ENCODE measurements at places on chromosomes 1 and 21. TPM values are rescaled to one million over a fixed set of nuclear protein-coding genes. Genes with fewer than 3 reads are reported as not detected.

Gene PTGS2
- total RNA-seq, result 105 TPM

Gene SLAMF6
- total RNA-seq, result 1.4 TPM

Gene BRDT
- not detected for total RNA-seq

Gene HMCN1
- total RNA-seq, result 24.0 TPM

- DNase-seq, result no peak
Observed at GRCh38 chr1:23745515-23745914, 2.2 kb downstream of the ELOA start.

GRCh38 chr1:109112652-109113285 is 1.1 kb upstream of the ELAPOR1 start:
- peak; percentile 99 for DNase-seq

- DNase-seq, result no peak
Observed at GRCh38 chr1:187018291-187018690, 189.5 kb downstream of the PLA2G4A start.
